Endothelial cell (in vitro differentiated cells): ENCODE measurements at places on chromosomes 7 and 10.

DNA sequence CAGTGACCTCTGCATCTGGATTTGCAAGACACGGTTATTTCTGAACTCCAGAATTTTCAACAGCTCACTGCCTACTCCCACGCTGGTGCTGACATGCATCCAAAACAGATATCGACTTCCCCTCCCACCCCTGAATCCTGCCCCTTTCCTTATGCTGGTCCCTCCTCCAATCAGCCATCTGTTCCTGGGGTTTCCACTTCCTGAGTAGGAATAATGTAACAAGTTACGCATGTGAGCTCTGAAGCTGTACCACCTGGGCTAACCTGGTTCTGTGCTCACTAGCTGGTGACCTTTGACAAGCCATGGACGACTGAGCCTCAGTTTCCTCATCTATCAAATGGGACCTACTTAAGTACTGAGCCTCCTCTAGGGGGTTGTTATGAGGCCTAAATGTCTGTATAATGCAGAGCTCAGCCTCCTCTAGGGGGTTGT, 1.7 kb upstream of the NCAPG2 start:
- DNase-seq: no peak

- DNase-seq: no peak
Measured at GRCh38 chr10:97511711-97512440, 13.2 kb downstream of the UBTD1 start.

DNA sequence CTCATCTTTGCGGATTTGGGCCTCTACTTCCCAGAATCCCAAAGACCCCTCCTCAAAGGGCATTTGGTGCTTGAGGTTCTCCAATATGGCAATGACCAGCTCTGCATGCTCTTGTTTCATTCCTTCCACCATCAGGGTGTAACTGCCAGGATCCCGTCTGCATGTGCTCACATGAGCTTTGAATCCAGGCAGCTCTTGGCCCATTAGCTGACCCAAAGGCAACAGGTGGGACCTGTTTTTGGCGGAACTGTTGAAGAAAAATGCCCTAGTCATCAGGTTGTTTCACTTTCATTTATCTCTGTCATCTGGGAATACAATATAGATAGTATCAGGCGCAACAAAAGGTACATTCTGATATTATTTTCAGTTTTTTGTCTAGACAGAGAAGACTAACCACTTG, 159.1 kb upstream of the TCF7L2 start:
- no peak for DNase-seq

DNA sequence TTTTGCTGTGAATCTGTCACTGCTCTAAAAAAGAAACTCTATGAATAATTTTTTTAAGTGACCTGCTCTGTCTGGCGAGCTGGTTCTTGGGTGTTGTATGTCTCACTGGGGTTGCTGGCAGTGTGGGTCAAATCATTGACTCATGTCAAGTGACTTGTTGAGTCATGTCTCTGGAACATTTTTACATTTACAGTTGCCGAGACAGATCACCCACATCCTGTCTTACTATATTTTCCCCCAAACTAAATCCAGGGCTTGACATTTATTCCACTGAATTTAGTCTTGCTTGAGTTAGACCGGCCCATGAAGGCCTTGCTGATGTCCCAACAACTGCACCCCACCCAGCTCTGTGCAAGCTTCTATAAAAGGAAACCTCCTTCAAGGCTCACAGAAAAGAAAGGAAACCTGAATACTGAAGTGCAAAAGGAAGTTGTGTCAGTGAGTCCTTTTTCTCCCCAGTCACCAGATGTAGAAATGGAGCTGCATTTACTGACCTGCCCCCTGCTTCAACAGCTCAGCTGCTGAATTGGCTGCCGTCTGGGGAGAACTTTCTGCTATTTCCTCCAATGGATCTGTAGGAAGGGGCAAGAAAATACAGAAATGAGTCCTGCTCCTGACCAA, 290.3 kb downstream of the TNS3 start:
- DNase-seq: no peak

DNA sequence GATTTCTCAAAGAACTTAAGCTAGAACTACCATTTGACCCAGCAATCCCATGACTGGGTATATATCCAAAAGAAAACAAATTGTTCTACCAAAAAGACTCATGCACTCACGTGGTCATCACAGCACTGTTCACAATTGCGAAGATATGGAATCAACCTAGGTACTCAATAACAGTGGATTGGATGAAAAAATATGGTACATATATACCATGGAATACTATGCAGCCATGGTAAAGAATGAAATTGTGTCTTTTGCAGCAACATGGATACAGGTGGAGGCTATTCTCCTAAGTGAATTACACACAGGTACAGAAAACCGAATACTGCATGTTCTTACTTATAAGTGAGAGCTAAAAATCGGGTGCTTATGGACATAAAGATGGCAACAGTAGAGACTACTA, 61.8 kb downstream of the PIK3CG start:
- DNase-seq: no peak

- no peak for DNase-seq
Measured at GRCh38 chr10:71700731-71701368, 18.7 kb downstream of the C10orf105 start.

GRCh38 chr10:58806323-58806722, 293.7 kb downstream of the BICC1 start:
- DNase-seq: no peak

DNA sequence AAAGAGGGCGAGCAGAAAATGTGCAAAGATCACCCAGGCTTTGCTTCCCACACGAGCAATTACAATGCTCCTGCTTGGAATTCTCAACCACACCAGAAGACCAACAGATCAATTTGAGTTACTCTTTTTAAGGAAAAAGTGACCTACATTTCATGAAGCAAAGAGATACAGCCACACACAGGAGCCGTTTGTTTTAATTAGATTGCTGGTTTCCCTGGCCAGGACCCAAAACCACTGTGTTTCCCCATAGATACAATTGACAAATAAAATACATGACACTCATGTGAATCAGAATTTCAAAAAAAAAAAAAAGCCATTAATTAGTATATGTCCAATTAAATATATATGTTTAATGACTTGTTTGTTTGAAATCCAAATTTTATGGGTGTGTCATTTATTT, 458.3 kb downstream of the PLXDC2 start:
- DNase-seq: no peak

- DNase-seq: no peak
Measured at GRCh38 chr10:22022257-22023032, 18.9 kb upstream of the DNAJC1 start.

DNA sequence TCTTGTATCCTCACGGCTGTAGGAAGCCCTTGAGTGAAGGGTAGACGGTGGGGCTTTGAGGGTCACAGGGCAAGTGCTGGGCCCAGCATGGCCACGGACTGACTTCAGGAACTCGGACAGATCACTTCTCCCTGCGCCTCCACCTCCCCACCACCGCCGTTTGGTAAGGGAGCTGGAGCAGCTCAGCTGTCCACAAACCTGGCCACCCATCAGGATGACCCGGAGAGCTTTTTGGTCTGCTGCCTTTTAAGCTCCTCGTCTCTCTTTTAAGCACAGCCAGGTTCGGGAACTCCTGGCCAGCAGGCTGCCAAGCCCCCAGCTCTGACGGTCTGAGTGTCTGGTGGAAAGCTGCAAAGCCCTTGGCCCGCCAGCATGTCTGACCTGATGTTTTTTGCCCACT, 64.1 kb downstream of the ABRAXAS2 start:
- DNase-seq: no peak

DNA sequence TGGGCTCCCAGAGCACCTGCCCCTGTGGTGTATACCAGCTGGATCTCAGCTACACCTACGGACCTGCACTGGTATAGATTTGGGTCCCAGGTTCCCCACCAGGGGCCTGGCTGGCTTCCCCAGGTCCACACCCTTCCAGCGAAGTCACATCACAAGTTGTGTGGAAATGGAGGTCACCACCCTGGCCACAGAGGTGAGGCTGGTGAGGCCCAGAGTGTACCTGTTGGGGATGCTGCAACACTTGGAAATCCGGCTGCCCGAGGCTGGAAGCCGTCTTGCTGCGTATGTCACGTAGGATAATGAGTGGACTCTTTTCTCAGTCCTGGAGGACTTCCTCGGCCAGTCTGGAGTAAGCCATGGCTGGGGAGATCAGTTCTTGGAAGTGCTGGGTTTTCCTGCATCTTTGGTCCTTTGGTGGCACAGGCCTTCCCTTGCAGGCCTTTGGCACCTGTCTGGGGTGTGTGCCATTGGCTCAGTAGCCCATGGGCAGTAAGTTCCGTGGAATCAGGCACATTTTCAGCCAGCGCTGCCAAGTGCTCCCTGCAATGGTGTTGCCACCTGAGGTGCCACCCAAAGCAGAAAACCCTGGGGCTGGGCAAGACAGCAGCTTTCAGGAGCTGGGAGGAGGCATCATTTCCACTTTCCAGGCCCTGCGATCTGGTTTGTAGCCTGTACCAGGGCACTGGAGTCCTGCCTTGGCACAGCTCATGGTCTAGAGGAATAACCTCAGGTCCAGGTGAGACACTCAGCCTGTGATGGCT, 97.9 kb downstream of the LHPP start:
- no peak for DNase-seq
